ENCODE measurements at places on chromosomes 2 and 18.

DNA sequence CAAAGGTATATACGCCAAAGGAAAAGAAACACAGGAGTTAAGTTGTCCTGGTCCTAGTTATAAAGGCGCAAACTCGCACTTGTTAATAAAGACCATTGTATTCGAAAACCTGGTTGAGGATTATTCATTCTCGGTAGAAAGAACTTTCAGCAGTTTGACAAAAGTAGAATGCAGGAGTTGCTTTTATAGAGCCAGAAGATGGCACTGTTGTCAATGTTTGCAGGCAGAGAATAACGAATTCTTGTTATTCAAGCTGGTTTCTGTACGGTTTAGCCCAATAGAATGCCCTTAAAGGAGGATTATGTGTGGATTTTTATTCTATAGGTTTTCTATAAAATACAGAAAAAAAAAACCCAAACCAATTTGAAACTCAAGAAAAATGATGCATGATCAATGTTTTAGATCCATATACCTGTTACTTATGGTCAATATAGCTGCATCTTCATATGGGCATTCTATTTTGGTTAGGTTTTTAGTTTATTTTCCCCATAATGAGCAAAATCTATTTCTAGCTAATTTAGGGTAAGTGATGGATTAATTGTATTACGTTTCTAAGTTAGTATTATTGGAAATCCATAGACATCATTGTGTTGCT, 510.3 kb downstream of the PLCL1 start:
- no peak for DNase-seq

DNA sequence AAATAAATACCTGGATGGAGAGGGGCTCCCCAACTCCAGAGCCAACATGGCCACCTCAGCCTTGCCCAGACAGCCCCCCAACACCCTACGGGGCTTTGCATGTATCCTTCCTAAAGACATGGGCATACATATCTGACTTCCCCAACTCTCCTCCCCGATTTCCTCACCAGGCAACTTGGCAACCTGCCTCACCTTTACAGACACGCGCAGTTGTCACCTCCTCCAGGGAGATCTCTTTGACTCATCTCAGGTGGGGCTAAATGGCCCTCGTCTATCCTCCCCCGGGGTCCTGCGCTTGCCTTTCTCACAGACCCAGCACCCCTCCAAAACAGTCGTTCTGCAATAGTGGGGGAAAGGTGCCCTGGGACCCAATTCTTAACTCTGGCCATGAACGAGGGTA, 10.6 kb upstream of the BIN1 start:
- DNase-seq = no peak

DNA sequence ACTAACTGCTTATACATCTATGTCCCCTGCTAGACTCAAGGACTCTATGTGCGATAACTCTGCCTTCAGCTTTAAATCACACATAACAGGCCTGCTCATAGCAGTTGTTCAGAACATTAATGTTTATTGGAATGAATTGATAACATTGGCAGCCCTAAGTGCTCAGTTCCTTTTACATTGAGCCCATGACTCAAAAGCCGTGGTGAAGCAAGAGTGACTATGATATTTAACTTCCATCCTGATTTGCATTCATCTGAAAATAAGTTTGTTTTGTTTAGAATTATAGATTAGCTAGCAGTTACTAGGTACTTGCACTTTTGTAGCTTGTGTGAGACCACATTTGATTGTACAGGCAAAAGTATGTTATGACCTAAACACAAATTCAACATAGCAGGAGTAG, 14.3 kb downstream of the SERPINB10 start:
- DNase-seq = no peak

- no peak for DNase-seq
These were observed 99.2 kb downstream of the SESTD1 start for GRCh38 chr2:179165356-179166000.

Measured in stimulated activated CD8-positive, alpha-beta memory T cell treated with anti-CD3 and anti-CD28 coated beads, Interleukin-4, amount 100 ng/mL, for 4 hours (primary cell).